ENCODE measurements at places on chromosomes 12 and 14.
A peak's percentile ranks its signal among the peaks of the same experiment; 100 is the strongest.

GRCh38 chr12:72872996-72873395 lies 600.8 kb downstream of the TRHDE start:
- DNase-seq = no peak
- H3K27ac ChIP-seq = no peak overlapping the region
- no peaks in the 10 kb centered on the region for H3K4me1 ChIP-seq
- no peaks in the 10 kb centered on the region for H3K36me3 ChIP-seq

GRCh38 chr14:20412876-20413743 lies at the start of gene TEP1:
TSS of gene TEP1 (minus strand) at chr14:20413501. CDS start at chr14:20408439, 5,062 bp downstream.
- peaks cover 7% of the 10 kb centered on the region for H3K4me1 ChIP-seq
- peak within 1 kb of the TSS; percentile 94 for H3K27ac ChIP-seq
- H3K36me3 ChIP-seq = no peaks in the 10 kb centered on the region
- H3K4me3 ChIP-seq = peak within 1 kb of the TSS; percentile 89

- H3K36me3 ChIP-seq = no peaks in the 10 kb centered on the region
- no peaks in the 10 kb centered on the region for H3K4me1 ChIP-seq
- H3K4me3 ChIP-seq = no peak overlapping the region
- H3K27ac ChIP-seq = no peak overlapping the region
- DNase-seq = no peak
Measured at GRCh38 chr12:47534695-47535094, 171.1 kb downstream of the RPAP3 start.

GRCh38 chr12:116215023-116215422 lies 62.5 kb downstream of the MED13L start:
- H3K4me1 ChIP-seq = no peaks in the 10 kb centered on the region
- no peak for DNase-seq
- no peaks in the 10 kb centered on the region for H3K36me3 ChIP-seq
- no peak overlapping the region for H3K4me3 ChIP-seq

DNA sequence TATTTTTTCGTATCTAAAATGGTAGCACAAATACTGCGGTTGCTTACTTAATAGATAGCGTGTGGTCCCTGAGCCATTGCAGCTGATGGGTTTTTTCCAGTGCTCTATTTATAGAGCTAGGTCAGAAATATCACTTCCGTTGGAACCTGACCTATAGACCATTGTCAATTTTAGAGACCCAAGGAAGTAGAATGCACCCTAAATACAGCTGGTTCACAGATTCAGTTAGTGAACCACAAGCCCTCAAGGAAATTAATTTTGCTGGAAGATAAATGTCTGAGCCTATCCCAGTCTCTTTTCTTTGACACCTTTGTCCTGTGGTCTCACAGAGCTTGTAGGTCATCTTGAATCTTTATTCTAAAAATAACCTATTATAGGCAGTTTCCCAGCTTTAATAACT lies 391.0 kb downstream of the ZFP36L1 start:
- H3K4me3 ChIP-seq = no peak overlapping the region

GRCh38 chr14:57889245-57889644 lies 23.4 kb upstream of the SLC35F4 start:
- no peaks in the 10 kb centered on the region for H3K36me3 ChIP-seq

DNA sequence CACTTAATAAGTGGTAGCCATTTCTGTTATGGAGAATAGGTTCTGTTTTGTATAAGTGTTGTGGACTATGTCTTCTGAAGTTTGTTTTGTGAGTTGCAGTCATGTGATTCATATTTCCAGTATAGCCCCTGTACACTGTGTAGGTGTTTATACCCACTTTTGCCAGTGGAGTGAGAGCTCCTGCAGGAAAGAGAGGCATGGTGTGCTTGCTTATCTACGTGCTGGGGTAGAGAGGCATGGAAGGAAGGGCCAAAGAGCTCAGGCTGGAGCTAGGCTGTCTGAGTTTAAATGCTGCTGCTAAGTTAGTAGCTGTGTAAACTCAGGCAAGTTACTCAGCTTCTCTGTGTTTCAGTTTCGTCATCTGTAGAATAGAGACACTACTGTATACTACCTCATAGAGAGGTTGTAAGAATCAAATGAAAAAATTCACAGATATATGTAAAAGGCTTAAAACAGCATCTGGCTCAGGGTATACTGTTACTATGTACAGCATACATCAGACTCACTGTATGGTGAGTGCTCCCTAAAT lies 88.2 kb upstream of the SLC38A2 start:
- H3K27ac ChIP-seq = no peak overlapping the region
- DNase-seq = no peak
- no peaks in the 10 kb centered on the region for H3K27me3 ChIP-seq
- H3K4me3 ChIP-seq = no peak overlapping the region

GRCh38 chr14:104037074-104037473 lies 48.4 kb upstream of the ASPG start:
- no peak overlapping the region for H3K4me3 ChIP-seq
- no peak for DNase-seq
- no peaks in the 10 kb centered on the region for H3K36me3 ChIP-seq
- H3K27ac ChIP-seq = no peak overlapping the region
- H3K4me1 ChIP-seq = peaks cover 23% of the 10 kb centered on the region
- no peaks in the 10 kb centered on the region for H3K27me3 ChIP-seq

- no peak overlapping the region for H3K27ac ChIP-seq
- H3K4me3 ChIP-seq = no peak overlapping the region
- no peaks in the 10 kb centered on the region for H3K27me3 ChIP-seq
- H3K4me1 ChIP-seq = no peaks in the 10 kb centered on the region
Measured at GRCh38 chr12:80756875-80757274, 40.2 kb downstream of the MYF5 start.

- no peaks in the 10 kb centered on the region for H3K27me3 ChIP-seq
- peaks cover 4% of the 10 kb centered on the region for H3K4me1 ChIP-seq
- H3K4me3 ChIP-seq = no peak overlapping the region
- no peaks in the 10 kb centered on the region for H3K36me3 ChIP-seq
- no peak overlapping the region for H3K27ac ChIP-seq
- no peak for DNase-seq
Measured at GRCh38 chr14:82854131-82854530, 1320.5 kb upstream of the SEL1L start.

- no peak overlapping the region for H3K4me3 ChIP-seq
- no peaks in the 10 kb centered on the region for H3K4me1 ChIP-seq
- peak overlapping the region; percentile 13 for H3K27ac ChIP-seq
- H3K27me3 ChIP-seq = no peaks in the 10 kb centered on the region
- no peaks in the 10 kb centered on the region for H3K36me3 ChIP-seq
- DNase-seq = no peak
Measured at GRCh38 chr14:58864751-58865513, 227.2 kb downstream of the DACT1 start.

DNA sequence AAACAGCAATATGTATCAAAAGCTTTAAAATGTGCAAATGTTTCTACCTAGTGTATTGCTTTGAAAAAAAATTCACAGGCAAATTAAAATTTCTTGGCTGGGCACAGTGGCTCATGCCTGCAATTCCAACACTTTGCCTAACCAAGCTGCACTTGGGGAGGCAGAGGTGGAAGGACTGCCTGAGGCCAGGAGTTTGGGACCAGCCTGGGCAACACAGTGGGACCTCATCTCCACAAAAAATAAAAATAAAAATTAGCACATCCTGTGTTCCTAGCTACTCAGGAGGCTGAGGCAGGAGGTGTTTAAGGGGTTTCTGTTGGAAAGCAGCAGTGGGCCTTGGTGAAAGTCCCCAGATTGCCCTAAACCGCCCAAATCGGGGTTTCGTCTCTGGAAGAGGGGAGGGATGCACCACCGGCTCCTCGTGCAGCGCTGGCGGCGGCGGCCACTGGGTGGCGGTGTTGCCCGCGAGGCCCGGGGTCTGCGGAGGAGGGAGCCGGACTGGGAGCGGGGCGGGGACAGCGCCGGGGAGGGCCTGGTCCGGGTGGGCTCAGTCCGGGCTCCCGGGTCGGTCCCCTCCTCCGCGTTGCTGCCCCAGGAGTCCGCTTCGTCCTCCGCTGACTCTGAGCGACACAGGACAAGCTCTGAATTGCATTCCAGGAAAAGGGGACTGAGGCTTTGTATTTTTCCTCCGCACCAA lies 265.6 kb downstream of the AACS start:
- peak overlapping the region; percentile 34 for H3K4me3 ChIP-seq
- H3K36me3 ChIP-seq = no peaks in the 10 kb centered on the region
- peak; percentile 52 for DNase-seq
- peak overlapping the region; percentile 41 for H3K27ac ChIP-seq
- peaks cover 4% of the 10 kb centered on the region for H3K27me3 ChIP-seq
- H3K4me1 ChIP-seq = peaks cover 30% of the 10 kb centered on the region

DNA sequence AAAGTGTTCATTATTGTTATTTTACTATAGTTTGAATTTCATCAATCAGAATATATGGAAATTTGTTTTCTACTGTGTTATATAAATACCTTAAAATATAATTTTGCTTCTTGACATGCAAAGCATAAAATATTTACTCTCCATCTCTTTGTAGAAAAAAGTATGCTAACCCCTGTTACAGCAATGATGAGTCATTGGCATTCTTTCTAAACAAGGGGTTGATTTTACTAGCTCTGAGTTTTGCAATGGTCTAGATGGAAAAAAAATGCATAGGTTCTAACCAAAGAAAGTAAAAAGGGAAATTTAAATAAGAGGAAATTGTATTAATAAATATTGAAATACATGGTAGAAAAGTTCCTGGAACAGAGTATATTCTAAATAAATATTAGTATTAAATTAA lies 990.2 kb upstream of the ATXN7L3B start:
- no peaks in the 10 kb centered on the region for H3K36me3 ChIP-seq
- no peak overlapping the region for H3K27ac ChIP-seq
- H3K4me3 ChIP-seq = no peak overlapping the region
- H3K4me1 ChIP-seq = no peaks in the 10 kb centered on the region

GRCh38 chr12:125674554-125675338 lies 609.5 kb downstream of the AACS start:
- H3K27me3 ChIP-seq = no peaks in the 10 kb centered on the region
- no peaks in the 10 kb centered on the region for H3K4me1 ChIP-seq
- DNase-seq = no peak
- no peaks in the 10 kb centered on the region for H3K36me3 ChIP-seq
- no peak overlapping the region for H3K27ac ChIP-seq
- no peak overlapping the region for H3K4me3 ChIP-seq

GRCh38 chr12:66087365-66087943 lies 43.1 kb downstream of the LLPH start:
- H3K27ac ChIP-seq = no peak overlapping the region
- peak; percentile 53 for DNase-seq
- H3K36me3 ChIP-seq = no peaks in the 10 kb centered on the region
- no peaks in the 10 kb centered on the region for H3K4me1 ChIP-seq
- H3K27me3 ChIP-seq = no peaks in the 10 kb centered on the region
- no peak overlapping the region for H3K4me3 ChIP-seq

- no peak overlapping the region for H3K4me3 ChIP-seq
- H3K27me3 ChIP-seq = no peaks in the 10 kb centered on the region
- H3K4me1 ChIP-seq = no peaks in the 10 kb centered on the region
- no peak overlapping the region for H3K27ac ChIP-seq
Measured at GRCh38 chr14:93986955-93987354, 10.1 kb upstream of the CCDC197 start.

GRCh38 chr12:79776111-79776510 lies 85.3 kb upstream of the PAWR start:
- DNase-seq = no peak
- H3K4me1 ChIP-seq = no peaks in the 10 kb centered on the region
- no peak overlapping the region for H3K4me3 ChIP-seq
- no peaks in the 10 kb centered on the region for H3K27me3 ChIP-seq

GRCh38 chr12:89327486-89328094 lies 24.7 kb downstream of the DUSP6 start:
- no peak for DNase-seq
- H3K36me3 ChIP-seq = no peaks in the 10 kb centered on the region
- H3K4me3 ChIP-seq = no peak overlapping the region
- peaks cover 10% of the 10 kb centered on the region for H3K4me1 ChIP-seq
- no peaks in the 10 kb centered on the region for H3K27me3 ChIP-seq

- H3K27me3 ChIP-seq = no peaks in the 10 kb centered on the region
- H3K36me3 ChIP-seq = no peaks in the 10 kb centered on the region
- H3K4me1 ChIP-seq = no peaks in the 10 kb centered on the region
- no peak overlapping the region for H3K4me3 ChIP-seq
Measured at GRCh38 chr12:67692966-67693365, 44.4 kb downstream of the DYRK2 start.

DNA sequence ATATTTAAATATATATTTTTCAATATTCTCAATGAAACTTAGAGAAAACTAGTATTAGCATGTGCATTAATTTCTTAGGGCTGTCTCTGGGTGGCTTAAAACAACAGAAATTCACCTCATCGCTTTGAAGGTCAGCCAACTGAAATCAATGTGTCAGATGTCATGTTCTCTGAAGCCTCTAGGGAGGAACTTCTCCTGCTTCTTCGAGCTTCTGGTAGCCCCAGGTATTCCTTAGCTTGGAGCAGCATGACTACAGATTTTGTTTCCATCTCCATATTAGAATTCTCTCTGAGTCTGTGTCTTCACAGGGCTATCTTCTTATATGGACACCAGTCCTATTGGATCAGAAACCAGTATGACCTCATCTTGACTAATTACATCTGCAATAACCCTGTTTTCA lies 221.5 kb downstream of the PDZRN4 start:
- H3K27ac ChIP-seq = no peak overlapping the region
- H3K4me1 ChIP-seq = peaks cover 4% of the 10 kb centered on the region
- H3K36me3 ChIP-seq = no peaks in the 10 kb centered on the region
- no peaks in the 10 kb centered on the region for H3K27me3 ChIP-seq

- no peaks in the 10 kb centered on the region for H3K4me1 ChIP-seq
- no peak overlapping the region for H3K27ac ChIP-seq
- no peaks in the 10 kb centered on the region for H3K27me3 ChIP-seq
- DNase-seq = no peak
Measured at GRCh38 chr14:66225337-66225736, 260.8 kb upstream of the CCDC196 start.

GRCh38 chr14:102654298-102654697 lies 61.8 kb downstream of the RCOR1 start:
- H3K4me1 ChIP-seq = no peaks in the 10 kb centered on the region
- no peak overlapping the region for H3K4me3 ChIP-seq
- no peak for DNase-seq
- no peak overlapping the region for H3K27ac ChIP-seq
- no peaks in the 10 kb centered on the region for H3K27me3 ChIP-seq

- H3K27me3 ChIP-seq = no peaks in the 10 kb centered on the region
- H3K27ac ChIP-seq = no peak overlapping the region
- H3K36me3 ChIP-seq = no peaks in the 10 kb centered on the region
- no peak overlapping the region for H3K4me3 ChIP-seq
Measured at GRCh38 chr14:99075061-99075460, 196.9 kb downstream of the BCL11B start.

Data from spinal cord (tissue), 10 donors.